ENCODE measurements at places on chromosomes 7 and 10. TPM values are rescaled to one million over a fixed set of nuclear protein-coding genes. Genes with fewer than 3 reads are reported as not detected.

DNA sequence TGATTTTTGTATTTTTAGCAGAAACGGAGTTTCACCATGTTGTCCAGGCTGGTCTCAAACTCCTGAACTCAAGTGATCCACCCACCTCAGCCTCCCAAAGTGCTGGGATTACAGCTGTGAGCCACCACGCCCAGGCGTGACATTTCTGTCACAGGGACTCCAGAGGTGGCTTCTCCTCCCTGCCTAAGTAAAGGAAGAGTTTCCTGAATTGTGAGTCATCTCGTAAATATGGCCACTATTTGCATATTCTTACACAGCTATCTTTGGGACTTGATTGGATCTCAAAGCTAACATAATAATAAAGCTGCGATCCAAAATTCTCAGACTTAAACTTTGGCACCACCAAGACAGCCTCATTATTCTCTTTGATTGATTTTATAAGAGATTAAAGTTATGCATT lies 50.1 kb downstream of the ADARB2 start:
- DNase-seq, result no peak

DNA sequence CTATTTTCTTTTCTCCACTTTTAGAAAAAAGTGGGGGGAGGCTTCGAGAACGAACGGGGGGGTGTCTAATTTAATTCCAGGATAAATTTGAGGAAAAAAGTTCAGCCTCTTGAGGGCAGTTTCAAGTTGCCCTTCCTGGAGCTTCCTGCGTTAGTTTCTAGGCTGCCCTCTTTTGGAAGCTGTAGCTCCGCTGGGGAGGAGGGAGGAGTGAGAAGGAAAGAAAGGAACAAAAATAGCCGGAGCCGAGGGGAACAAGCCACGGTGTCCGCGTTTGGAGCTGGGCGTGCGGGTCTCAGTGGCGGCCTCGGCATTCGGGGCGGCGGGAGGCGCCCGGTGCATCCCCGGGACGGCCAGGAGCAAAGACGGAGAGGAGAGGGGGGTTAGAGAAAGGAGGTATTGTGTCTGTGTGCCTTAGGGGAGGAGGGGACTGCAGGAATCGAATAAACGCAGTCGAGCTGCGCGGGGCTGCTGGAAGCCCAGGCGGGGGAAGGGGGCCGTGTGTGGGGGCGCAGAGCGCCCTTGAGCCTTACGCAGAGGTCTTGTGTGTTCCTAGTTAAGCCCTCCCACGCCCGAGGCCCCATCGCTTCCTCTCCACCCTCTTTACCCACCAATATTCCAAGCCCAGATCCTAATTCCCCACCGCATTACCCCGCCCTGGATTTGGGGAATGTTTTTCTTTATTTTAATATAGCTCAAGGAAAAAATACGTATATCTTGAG lies 2.0 kb upstream of the TNRC18 start:
- DNase-seq, result peak; percentile 78

DNA sequence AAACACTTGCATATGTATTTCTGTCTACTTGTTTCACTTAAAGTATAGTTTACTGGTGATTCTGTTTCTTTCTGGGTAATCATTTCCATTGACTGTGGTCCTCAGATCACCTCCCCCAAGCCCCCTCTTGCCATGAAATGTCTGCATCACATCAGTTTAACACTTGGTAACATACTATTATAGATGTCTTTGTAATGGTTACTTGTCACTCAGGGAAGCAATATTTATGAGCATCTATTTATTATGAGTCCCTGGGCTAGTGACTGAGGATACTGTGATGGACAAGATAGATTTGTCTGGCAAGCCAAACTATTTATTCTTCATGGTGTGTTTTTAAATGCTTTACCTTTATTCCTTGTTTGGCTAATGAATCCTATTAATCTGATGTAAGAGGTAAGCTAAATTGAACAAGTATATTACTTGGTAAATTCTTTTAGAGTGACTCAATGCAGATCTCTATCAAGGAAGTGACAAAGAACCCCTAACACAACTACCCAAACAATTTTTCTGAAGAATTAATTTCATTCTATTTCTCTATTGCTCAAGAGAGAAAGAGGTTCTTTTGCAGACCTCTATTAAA lies 270.9 kb downstream of the RELN start:
- DNase-seq, result no peak

The FEZF1 gene
- 2.6 TPM for total RNA-seq

DNA sequence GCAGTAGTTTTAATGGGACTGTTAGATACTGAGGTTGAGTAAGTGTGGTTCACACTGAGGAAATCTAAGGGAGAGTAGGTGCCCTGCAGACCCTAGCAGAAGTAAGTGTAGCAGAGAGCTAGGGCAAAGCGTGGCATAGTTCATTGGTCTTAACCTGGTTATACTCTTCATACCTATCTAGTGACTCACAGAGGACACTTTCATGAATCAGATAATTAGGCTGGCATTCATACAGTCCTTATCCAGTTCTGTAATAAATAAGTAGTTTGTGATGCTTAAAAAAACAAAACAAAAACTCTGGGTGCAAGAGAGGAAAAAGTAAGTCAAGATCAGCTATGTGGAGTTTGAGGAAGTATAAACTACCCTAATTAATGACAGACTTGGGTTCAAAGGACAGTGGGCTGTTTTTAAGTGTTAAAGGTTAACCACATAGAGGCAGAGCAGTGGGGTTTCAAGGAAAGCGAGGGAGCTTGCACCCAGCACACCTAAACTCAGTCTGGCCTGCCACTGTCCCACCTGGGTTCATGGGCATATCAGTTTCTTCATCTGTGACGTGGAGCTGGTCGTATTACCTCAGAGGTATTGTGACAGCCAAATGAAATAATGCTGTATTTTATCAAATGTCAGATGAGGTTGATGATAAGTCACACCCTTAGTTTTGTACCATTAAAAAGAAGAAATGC lies 27.1 kb downstream of the LMTK2 start:
- no peak for DNase-seq

GRCh38 chr10:72690071-72690755 lies 1.7 kb upstream of the MCU start:
- no peak for DNase-seq

DNA sequence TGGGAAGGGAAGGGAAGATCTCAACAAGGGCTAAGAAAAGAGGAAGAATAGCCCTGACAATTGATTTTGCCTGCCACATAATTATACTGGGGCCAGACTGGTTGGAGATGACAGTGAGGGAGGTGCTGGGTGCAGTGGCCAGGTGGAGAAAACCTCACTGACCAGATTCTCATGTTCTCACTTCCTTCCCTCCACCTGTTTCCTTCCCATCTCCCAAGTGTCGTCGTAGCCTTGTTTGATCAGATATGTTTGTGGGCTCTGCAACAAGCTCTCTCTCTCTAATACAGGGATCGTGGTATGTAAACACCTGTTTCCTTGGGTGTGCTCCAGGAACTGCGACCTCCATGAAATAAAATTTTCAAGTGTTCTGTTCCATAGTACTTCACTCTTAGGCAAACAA lies 60.2 kb downstream of the VCL start:
- no peak for DNase-seq

- DNase-seq, result no peak
Measured at GRCh38 chr10:100710151-100710871, 35.1 kb upstream of the PAX2 start.

The CYP2C8 gene
- 0.36 TPM for total RNA-seq

The ANXA8L1 gene
- 12.3 TPM for total RNA-seq

DNA sequence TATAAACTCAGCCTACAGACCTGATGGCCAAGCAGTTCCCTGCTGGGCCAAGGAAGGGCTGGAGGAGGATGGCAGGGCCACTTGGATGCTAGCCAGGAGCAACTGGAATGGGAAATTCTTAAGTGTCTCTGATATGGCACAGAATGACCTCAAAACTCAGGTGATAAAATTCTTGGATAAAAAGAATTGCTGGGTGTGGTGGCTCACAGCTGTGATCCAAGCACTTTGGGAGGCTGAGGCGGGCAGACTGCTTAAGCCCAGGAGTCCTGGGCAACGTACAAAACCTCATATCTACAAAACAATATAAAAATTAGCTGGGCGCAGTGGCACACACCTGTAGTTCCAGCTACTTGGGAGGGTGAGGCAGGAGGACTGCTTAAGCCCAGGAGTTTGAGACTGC lies 14.0 kb upstream of the PKD1L1 start:
- DNase-seq, result no peak

GRCh38 chr7:101699881-101700823 lies 71.1 kb upstream of the MYL10 start:
- DNase-seq, result no peak

The CDHR3 gene
- 2.2 TPM for total RNA-seq

The FOXI2 gene
- 0.17 TPM for total RNA-seq

The CTTNBP2 gene
- total RNA-seq, result 8.3 TPM

GRCh38 chr10:70352401-70353097 lies 29.9 kb downstream of the LRRC20 start:
- DNase-seq, result no peak

The SMO gene
- 23.2 TPM for total RNA-seq

- DNase-seq, result no peak
Measured at GRCh38 chr10:59099481-59099880, 77.0 kb upstream of the PHYHIPL start.

GRCh38 chr7:157657741-157658740 lies 321.2 kb downstream of the DNAJB6 start:
- no peak for DNase-seq

- DNase-seq, result no peak
Measured at GRCh38 chr10:60093317-60093716, 187.0 kb upstream of the CCDC6 start.

DNA sequence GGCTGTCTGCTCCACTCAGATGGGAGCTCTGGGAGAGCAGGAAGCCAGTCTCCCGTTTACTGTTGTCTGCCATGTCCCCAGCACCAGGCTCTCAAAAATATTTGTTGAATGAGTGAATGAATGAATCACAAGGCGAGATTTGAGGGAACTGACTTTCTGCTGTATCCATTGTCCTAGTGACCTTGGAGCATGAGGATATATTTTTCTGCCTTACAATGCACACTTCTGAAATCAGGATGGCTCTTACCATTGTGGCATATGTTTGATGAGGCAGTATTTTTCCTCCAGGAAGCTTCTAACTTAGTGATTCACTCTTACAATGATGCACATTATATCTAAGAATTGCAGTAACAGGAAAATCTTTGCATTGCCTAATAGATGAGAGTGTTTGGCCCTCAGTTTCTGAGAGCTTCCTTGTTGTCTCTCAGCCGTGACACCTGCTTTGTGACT lies 136.4 kb downstream of the RPS24 start:
- no peak for DNase-seq

GRCh38 chr7:154853063-154853726 lies 149.7 kb downstream of the PAXIP1 start:
- no peak for DNase-seq

DNA sequence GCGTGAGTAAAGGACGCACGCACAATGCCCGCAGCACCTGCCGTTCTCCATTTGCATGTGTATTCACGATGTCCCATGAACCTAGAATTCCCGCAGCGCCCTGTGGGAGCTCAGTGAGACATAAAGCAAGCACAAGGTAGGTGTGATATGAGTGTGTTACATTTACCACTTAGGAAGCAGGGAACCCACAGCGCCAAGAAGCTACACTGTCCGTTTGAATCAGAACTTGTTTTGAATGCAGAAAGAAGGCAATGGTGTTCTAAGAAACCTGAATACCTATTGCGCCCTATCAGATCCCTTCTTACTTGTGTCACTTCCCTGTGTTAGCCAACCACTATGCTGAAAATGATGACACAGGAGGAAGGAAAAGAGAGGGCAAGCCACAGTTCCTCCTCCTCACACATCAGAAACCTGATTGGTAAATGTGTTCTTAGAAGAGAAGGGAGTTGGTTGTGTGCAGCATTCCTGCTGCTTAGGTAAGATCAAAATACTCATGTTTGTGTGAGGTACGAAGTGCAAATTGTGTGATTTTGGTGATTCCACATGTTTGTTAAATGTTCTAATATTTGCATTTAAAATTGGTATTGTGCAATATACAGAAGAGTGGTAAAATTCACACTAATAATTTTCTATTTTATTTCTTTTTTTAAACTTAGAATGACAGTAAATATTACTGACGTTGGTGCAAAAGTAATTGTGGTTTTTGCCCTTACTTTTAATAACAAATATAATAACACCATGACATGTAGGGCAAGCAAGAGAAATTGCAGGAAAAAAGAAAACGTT lies 185.4 kb downstream of the SEC23IP start:
- no peak for DNase-seq

DNA sequence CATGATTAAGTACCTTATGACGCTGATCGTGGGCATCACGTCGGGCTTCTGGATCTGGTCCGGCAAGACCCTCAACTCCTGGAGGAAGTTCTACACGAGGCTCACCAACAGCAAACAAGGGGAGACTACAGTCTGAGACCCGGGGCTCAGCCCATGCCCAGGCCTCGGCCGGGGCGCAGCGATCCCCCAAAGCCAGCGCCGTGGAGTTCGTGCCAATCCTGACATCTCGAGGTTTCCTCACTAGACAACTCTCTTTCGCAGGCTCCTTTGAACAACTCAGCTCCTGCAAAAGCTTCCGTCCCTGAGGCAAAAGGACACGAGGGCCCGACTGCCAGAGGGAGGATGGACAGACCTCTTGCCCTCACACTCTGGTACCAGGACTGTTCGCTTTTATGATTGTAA lies 2.5 kb downstream of the FZD1 start:
- peak; percentile 15 for DNase-seq

DNA sequence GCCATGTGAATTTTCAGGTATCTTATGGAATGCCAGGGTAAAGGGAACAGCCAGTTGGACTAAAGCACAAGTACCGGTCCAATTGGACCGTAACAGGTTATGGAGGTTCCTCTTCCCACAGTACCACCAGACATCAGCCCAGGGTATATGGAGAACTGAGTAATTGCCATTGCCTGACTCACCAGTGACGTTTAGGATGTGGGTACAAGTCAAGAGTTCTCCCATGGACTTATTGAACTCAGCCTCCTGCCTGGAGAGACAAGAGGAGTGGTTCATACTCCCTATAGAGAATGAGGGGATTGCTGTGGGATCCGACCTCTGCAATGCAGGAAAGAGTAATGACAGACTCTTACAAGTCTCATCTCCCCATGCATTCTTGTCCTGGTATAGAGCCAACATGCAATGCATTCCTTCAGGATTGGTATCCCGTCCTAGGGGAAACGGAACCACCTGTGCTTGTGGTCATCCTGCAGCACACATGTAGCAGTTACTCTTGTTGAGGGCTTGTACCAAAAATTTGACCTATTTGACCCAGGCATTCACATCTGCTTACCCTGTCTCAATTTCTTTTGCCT lies 30.7 kb upstream of the ELOVL3 start:
- DNase-seq, result no peak

GRCh38 chr10:102436312-102436711 lies 3.9 kb upstream of the CUEDC2 start:
- no peak for DNase-seq

- DNase-seq, result no peak
Measured at GRCh38 chr7:143504937-143505297, 27.2 kb downstream of the TAS2R41 start.

- no peak for DNase-seq
Measured at GRCh38 chr10:133422223-133422806, 2.1 kb downstream of the SPRN start.

GRCh38 chr7:131628634-131629033 lies 72.2 kb upstream of the PODXL start:
- no peak for DNase-seq
